NT2/D1 (cell line): ENCODE measurements at places on chromosomes 12 and 14.

GRCh38 chr14:92021523-92021922, 18.3 kb downstream of the TRIP11 start:
- DNase-seq: no peak

DNA sequence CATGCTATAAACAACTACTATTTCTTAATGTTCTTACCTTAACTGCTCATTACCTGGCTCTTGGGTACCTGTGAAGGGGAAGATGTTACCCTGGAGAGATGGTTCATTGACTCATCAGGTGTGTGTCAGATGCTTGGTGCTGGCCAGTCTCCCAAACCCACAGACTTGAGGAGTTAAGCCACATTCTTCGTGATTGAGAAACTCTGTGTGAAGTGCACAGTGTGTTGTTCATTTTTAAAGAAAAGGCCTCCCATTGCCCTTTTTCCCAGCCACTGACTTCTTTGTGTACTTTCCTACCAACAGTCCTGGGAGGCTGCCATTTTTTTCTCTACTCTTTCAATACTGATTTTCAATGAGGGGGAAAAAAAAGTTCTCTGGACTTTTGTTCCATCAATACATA, 3.2 kb downstream of the MGST1 start:
- DNase-seq: no peak

DNA sequence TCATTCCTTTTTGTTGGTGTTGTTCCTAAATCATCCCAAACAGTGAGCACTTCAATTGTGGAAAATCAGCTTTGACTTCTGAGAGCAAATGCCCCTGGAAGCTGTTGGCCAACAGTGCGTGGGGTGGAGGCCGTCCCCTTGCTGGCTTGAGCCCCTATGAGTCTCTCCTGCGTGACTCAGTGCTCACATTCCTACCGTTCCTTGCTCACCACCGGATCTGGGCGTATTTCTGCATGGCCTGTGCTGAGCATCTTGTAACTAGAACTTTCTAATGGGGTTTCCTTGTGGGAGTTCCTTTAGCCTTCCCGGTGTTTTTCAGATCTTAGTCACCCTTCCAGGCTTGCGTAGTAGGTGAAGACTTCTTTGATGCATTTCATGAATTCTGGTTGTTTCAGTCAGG, 14.7 kb downstream of the SERPINA1 start:
- DNase-seq: no peak

DNA sequence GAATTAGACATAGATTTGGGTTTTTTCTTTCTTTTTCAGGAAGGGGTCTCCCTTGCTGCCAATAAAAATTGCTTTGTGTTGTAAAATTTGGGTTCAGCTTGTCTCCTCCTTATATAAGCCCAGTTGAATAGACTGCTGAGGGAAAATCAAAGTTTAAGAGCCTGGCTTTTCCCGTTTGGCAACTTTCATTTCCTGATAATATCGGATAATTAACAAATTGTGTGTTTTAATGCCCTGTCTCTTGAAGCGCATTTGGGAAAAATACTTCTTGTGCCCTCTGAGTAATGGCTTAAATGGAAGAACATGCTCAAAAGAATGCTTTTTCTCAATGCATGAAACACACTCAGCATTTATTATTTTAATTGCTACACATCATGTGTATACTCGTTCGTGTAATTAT, 198.0 kb upstream of the DCN start:
- DNase-seq: no peak

DNA sequence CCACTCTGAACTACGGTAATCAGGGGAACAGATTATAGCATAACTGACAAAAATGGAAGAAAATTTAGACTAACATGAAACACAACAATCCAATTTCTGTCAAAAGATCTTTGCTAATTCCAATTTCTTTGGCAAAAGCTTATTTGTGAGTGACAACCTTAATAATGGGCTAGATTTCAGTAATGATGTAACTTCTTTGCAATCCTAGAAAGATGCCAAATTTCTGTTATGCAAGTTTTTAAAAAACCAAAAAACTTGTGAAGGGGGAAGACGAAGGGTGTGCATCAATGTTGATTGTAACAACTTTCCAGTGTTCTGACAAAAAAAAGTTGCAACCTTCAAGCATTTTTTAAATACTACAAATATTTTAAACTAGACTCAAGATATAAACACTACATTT, 59.9 kb downstream of the DICER1 start:
- DNase-seq: no peak

- no peak for DNase-seq
Measured at GRCh38 chr14:105938055-105938863, 411.9 kb downstream of the TMEM121 start.

- DNase-seq: no peak
Measured at GRCh38 chr14:35375558-35376025, 29.0 kb downstream of the NFKBIA start.

DNA sequence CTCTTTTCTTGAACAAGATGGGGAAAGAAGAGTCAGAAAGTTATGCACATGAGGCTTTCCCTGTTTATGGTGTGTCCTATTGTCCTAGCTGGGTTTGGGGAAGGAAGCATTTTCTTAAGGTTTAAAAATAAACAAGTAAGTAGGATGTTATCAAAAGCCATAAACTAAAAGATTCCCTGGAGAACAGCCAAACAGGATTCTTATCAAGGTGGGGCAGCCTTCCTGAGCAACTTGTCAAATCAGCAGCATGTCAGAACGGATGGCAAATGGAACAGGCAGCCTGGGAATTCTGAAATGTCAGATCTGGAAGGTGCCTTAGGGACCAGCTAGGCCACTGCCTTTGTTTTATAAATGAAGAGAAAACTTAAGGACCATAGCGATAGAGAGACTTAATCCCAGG, 152.2 kb upstream of the RGS6 start:
- no peak for DNase-seq
